Colonic mucosa (tissue), 4 donors: ENCODE measurements at places on chromosomes 5 and 9.

GRCh38 chr5:73286896-73287295, 113.9 kb downstream of the TMEM174 start:
- H3K27ac ChIP-seq: no peak overlapping the region
- no peak for DNase-seq
- no peak overlapping the region for H3K4me3 ChIP-seq
- no peaks in the 10 kb centered on the region for H3K4me1 ChIP-seq
- no peaks in the 10 kb centered on the region for H3K36me3 ChIP-seq

GRCh38 chr9:99605016-99605743, 216.5 kb upstream of the NR4A3 start:
- no peak for DNase-seq
- H3K4me3 ChIP-seq: no peak overlapping the region
- H3K27me3 ChIP-seq: no peaks in the 10 kb centered on the region
- H3K27ac ChIP-seq: no peak overlapping the region
- H3K4me1 ChIP-seq: no peaks in the 10 kb centered on the region

DNA sequence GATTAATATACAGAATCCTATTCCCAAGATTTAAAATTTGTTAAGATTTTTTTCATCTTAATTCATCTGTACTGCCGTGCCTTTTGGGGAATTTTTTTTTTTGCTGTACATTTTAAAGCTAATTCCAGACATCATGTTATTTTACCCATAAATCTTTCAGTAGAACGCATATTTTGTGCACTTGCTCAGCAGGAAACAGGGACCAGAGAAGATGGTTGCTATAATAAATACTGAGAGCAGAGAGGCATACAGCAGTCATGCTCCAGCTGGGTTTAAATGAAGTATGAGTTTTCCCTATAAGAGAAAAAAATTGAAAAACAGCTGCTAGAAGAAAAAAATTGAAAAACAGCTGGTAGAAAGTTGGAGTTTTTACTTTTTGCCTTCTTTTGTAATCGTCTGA, 196.9 kb upstream of the PUM3 start:
- H3K27me3 ChIP-seq: no peaks in the 10 kb centered on the region
- no peaks in the 10 kb centered on the region for H3K36me3 ChIP-seq
- H3K27ac ChIP-seq: no peak overlapping the region
- H3K4me3 ChIP-seq: no peak overlapping the region

GRCh38 chr5:170451747-170452365, 52.0 kb upstream of the KCNIP1 start:
- no peak overlapping the region for H3K4me3 ChIP-seq
- H3K36me3 ChIP-seq: no peaks in the 10 kb centered on the region
- no peaks in the 10 kb centered on the region for H3K4me1 ChIP-seq
- H3K27ac ChIP-seq: no peak overlapping the region
- no peak for DNase-seq
- no peaks in the 10 kb centered on the region for H3K27me3 ChIP-seq

GRCh38 chr5:133260715-133261114, 208.9 kb downstream of the HSPA4 start:
- no peak for DNase-seq
- no peaks in the 10 kb centered on the region for H3K4me1 ChIP-seq
- H3K4me3 ChIP-seq: no peak overlapping the region
- H3K36me3 ChIP-seq: no peaks in the 10 kb centered on the region

GRCh38 chr5:32109236-32109635, 64.9 kb downstream of the GOLPH3 start:
- DNase-seq: no peak
- H3K4me1 ChIP-seq: no peaks in the 10 kb centered on the region
- no peak overlapping the region for H3K4me3 ChIP-seq
- no peak overlapping the region for H3K27ac ChIP-seq
- no peaks in the 10 kb centered on the region for H3K27me3 ChIP-seq
